ENCODE measurements at places on chromosomes 11 and 22. TPM values are rescaled to one million over a fixed set of nuclear protein-coding genes. Genes with fewer than 3 reads are reported as not detected.

OR5T2 gene
- not detected for total RNA-seq

DEUP1 gene
- total RNA-seq = not detected

OR8G1 gene
- total RNA-seq = not detected

TSPAN18 gene
- 25.3 TPM for total RNA-seq

MAJIN gene
- not detected for total RNA-seq

POLR3H gene
- 9.3 TPM for total RNA-seq

ANGPTL5 gene
- not detected for total RNA-seq

TIGD3 gene
- total RNA-seq = 0.22 TPM

GSTT2B gene
- 4.0 TPM for total RNA-seq

BANF1 gene
- 19.2 TPM for total RNA-seq

HSPA8 gene
- 1,937 TPM for total RNA-seq

CDPF1 gene
- total RNA-seq = 8.7 TPM

BRSK2 gene
- total RNA-seq = 0.22 TPM

HYLS1 gene
- total RNA-seq = 6.9 TPM

ZC3H12C gene
- 13.7 TPM for total RNA-seq

ZMAT5 gene
- 12.4 TPM for total RNA-seq

NLRP14 gene
- total RNA-seq = not detected

ZNF214 gene
- total RNA-seq = 0.65 TPM

TCN1 gene
- not detected for total RNA-seq

VSIG10L2 gene
- not detected for total RNA-seq

ABCC8 gene
- total RNA-seq = not detected

TBX10 gene
- not detected for total RNA-seq

SLC22A25 gene
- total RNA-seq = not detected

SLC7A4 gene
- total RNA-seq = not detected

SCGB1D4 gene
- total RNA-seq = not detected

NUP160 gene
- 12.6 TPM for total RNA-seq

MUC2 gene
- total RNA-seq = not detected
